ENCODE measurements at places on chromosomes 7 and 10.

DNA sequence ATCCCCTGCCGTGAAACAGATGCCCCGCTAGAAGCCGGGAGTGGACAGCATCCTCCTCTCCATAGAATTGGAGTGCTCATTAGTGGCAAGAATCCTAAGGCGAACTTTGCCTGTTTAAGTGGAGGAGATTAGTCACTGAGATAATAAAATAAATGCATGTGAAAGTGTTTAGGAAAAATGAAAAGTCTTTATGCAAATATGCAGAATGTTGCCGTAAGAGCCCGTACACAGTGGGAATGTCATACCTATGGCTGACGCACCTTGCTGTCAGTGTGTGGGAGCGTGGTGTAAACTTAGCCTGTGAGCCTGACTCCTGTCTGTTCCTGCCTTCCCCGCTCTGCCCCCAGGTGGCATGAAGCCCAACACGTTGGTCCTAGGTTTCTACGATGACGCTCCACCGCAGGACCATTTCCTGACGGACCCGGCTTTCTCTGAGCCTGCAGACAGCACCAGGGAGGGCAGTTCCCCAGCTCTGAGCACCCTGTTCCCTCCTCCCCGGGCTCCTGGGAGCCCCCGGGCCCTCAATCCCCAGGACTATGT is 1.7 kb upstream of the TRIP6 start:
- DNase-seq = no peak

DNA sequence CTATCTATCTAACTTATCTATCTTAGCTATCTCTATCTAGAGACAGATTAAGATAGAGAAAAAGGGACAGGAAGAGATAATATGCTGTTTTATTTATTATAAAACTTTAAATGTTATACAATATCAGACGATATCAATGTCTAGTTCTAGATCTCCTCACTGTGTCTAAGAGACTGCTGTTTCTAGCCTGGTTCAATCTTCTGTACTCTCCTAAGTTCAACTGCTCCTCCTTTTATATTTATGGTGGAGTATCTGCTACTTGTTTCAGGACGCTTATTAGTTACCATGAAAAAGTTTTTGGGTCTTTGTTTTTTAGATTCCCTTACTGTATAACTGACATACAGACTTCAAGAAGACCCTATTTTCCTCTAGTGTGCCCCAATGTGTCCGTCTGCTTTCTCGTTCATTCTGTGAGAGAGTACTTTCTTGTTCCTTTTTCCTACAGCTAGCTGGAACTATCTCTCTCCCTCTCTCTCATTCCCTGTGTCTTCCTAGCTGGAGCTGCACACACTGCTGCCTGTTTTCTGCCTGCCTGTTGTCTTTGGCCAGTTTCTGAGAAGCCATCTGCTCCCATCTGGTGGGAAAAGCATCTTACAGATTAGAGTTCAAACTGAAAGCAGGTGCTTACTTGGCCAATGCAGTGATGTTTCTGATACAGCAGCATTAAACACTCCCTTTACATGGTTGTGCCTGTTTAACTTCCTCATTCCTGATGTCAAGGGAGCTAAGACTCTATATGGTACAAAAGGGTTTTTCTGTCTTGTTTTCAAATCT is 49.4 kb upstream of the ARL4A start:
- no peak for DNase-seq

DNA sequence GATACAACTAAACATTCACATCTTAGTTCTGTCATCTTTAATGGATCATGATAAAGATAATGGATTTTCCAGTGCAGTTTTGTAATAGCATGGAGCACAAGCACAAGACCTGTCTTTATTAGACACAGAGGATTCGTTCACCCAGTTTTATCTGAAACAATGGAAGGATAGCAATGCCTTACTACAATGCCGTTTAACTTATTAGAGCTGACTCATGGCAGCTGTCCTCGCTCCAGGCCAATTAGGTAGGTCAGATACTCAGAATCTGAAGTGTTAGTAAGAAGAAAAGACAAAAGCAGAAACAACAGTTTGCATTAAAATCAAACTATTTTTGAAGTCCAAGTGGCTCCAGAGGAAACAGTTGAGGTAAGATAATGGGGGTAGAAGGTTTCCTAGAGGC is 12.8 kb downstream of the OR13A1 start:
- no peak for DNase-seq

DNA sequence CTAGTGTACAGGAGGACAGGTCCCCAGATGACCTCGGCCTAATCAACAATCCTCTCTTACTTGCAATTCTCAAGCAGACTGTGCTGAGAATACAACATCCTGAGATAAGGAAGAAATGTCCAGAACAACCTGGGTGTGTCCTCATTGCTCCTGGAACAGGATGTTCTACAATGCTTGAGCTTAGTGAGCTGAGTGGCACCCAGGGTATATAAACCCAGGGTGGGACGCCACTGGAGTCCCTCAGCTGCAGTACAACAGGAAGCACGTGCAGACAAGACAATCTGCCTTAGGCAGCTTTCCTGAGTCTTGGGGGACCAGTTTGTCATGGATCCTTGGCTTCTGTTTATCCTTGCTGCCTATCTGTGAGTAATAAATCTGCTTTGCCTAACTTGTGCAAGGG is 27.7 kb upstream of the SLC25A13 start:
- DNase-seq = no peak

GRCh38 chr7:156975620-156976019 is 26.1 kb downstream of the NOM1 start:
- no peak for DNase-seq

GRCh38 chr7:36346260-36346831 is 43.3 kb upstream of the ANLN start:
- DNase-seq = no peak

DNA sequence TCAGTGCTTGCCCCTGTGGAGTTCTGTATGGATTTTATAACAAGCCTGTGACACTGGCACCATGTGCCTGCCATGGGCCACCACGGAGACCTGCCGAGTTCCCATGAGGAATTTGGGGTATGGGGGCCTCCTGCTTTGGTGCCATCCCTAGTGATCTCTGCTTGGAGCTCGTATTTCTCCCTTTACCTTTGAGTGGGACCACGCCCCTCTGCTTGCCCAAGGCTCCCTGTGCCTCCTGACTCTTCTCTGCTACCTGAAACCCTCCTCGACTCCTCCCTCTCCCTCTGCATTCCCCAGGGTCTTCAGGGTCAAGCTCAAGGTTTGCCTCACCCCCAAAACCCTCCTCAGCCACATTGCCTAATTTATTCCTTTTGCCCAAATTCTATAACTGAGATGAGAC is 225.0 kb downstream of the BUB3 start:
- DNase-seq = no peak

DNA sequence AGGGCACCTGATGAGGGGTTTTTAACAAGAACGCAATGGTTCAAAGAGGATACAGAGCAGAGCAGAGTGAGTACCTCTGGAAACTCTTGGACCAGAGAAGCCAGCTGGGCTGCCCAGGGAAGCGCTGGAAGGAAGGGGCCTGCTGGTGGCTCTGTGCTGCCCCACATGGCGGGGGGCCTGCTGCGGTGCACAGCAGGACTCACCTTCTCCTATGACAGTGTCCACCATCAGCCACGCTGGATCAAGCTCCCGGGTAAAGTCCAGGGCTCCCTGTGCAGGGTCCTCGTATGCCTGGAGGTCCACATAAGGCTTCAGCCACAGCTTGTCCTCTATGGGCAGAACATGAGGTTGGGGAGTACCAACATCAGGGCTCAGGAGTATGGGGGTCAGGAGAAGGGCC is 12.5 kb downstream of the EPHA1 start:
- DNase-seq = no peak

GRCh38 chr7:69753981-69754380 is 155.7 kb downstream of the AUTS2 start:
- no peak for DNase-seq

DNA sequence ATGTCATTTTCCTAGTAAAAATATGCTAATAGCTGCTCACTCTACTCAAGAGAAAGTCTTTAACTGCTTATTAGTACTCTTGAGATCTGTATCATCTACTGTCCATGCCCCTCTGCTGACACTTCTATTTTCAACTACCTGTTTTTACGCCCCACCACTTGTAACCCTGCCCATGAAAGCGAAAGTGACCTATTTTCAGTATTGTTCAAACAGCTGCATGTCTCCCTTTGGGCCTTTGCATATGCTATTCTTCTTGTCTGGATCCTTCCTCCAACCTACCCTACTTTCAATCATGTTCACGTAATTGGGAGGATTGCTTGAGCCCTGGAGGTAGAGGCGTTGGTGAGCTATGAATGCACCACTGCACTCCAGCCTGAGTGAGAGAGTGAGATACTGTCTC is 1481.3 kb downstream of the GATA3 start:
- no peak for DNase-seq
